ENCODE measurements at places on chromosomes 3 and 15. TPM values are rescaled to one million over a fixed set of nuclear protein-coding genes. Genes with fewer than 3 reads are reported as not detected.

DNA sequence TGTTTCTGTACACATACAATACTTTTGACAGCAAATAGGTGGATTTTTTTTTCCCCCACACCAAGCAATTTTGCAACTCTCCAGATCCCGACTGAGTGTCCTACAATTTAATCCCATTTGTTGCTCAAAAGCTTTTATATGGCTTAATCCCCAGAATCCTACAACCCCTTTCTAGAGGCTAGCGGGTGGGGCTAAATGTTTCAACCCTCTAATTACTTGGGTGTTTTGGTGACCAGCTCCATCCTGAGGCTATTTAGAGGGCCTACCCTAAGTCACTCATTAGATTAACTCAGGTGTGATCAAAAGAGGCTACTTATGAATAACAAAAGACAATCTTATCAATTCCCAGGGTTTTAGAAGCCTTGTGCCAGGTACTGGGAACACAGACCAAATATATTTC is 21.0 kb upstream of the FBXL2 start:
- H3K36me3 ChIP-seq, result no peaks in the 10 kb centered on the region
- no peaks in the 10 kb centered on the region for H3K4me1 ChIP-seq
- DNase-seq, result no peak

- no peak overlapping the region for H3K4me3 ChIP-seq
- no peak for DNase-seq
- no peak overlapping the region for H3K27ac ChIP-seq
- no peaks in the 10 kb centered on the region for H3K4me1 ChIP-seq
- no peaks in the 10 kb centered on the region for H3K36me3 ChIP-seq
- H3K27me3 ChIP-seq, result no peaks in the 10 kb centered on the region
Observed at GRCh38 chr3:57647292-57647940, 45.5 kb downstream of the DENND6A start.

DNA sequence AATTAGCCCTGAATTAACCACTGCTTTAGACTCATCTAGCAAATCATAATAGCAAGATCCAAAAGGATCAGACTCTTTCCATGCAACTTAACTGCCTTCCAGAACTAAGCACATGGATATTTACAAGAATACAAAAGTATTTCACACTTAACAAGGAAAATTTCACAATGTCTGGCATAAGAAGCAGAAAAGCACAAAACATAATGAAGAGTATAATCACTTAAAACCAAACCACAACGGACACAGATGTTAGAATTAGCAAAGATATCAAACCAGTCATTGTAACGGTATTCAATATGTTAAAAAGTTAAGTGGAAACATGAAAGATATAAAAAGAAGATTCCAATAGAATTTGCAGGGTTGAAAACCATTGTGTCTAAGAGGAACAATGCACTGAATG is 51.5 kb upstream of the COL6A6 start:
- H3K36me3 ChIP-seq, result no peaks in the 10 kb centered on the region
- H3K4me3 ChIP-seq, result no peak overlapping the region
- H3K4me1 ChIP-seq, result no peaks in the 10 kb centered on the region
- H3K27ac ChIP-seq, result no peak overlapping the region

NANOGP8 gene
- not detected for total RNA-seq

DNA sequence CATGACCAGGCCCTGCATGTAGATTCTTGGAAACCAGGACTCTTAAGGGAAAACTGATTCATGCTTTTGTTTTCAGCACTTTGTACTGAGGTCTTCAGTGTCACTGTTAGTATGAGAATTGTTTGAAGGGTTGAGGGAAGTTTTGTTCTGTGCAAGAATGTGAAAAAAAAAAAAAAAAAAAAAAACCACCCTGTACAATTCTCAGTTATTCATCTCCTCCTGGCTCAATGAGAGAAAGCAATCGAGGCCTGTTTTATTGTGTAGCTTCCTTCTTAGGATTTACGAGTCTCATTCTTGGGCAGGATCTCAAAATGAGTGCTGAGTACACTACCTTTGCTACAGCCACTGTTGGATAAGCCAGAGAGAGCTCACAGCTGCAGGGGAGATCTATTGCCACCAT is 469.5 kb downstream of the CNTN4 start:
- DNase-seq, result no peak
- H3K36me3 ChIP-seq, result no peaks in the 10 kb centered on the region
- H3K4me3 ChIP-seq, result no peak overlapping the region
- H3K27ac ChIP-seq, result no peak overlapping the region
- H3K4me1 ChIP-seq, result no peaks in the 10 kb centered on the region

THBS1 gene
- 162 TPM for total RNA-seq
